Activated T-cell treated with anti-CD3 and anti-CD28 coated beads, Interleukin-2, amount 50 U/mL, for 72 hours (primary cell): ENCODE measurements at places on chromosomes 5 and 9.

- H3K27ac ChIP-seq, result peak overlapping the region; percentile 4
- no peaks in the 10 kb centered on the region for H3K27me3 ChIP-seq
- DNase-seq, result no peak
- H3K4me3 ChIP-seq, result peak overlapping the region; percentile 65
These were observed 24.7 kb downstream of the KLF9 start for GRCh38 chr9:70389621-70390266.

DNA sequence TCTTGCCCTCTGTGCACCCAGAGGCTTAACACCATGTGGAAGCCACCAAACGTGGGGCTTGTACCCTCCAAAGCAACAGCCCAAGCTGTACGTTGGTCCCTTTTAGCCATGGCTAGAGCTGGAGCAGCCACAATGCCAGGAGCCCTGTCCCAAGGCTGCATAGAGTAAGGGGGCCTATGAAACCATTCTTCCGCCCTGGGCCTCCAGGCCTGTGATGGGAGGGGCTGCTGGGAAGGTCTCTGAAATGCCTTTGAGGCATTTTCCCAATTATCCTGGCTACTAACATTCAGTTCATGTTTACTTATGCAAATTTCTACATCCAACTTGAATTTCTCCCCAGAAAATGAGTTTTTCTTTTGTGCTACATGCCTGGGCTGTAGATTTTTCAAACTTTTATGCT lies 33.8 kb downstream of the CHSY3 start:
- no peak overlapping the region for H3K27ac ChIP-seq
- no peak overlapping the region for H3K4me3 ChIP-seq
- no peaks in the 10 kb centered on the region for H3K36me3 ChIP-seq
- H3K4me1 ChIP-seq, result no peaks in the 10 kb centered on the region

- peak overlapping the region; percentile 61 for H3K4me3 ChIP-seq
- H3K36me3 ChIP-seq, result peaks cover 7% of the 10 kb centered on the region
- peaks cover 31% of the 10 kb centered on the region for H3K4me1 ChIP-seq
- H3K27ac ChIP-seq, result peak overlapping the region; percentile 25
- peaks cover 37% of the 10 kb centered on the region for H3K27me3 ChIP-seq
These were observed 5.3 kb upstream of the SUSD1 start for GRCh38 chr9:112180387-112180881.

- H3K27ac ChIP-seq, result no peak overlapping the region
- H3K36me3 ChIP-seq, result no peaks in the 10 kb centered on the region
- H3K27me3 ChIP-seq, result no peaks in the 10 kb centered on the region
- no peak for DNase-seq
- no peak overlapping the region for H3K4me3 ChIP-seq
- H3K4me1 ChIP-seq, result no peaks in the 10 kb centered on the region
These were observed 316.6 kb downstream of the TLE1 start for GRCh38 chr9:81372628-81373191.
